ENCODE measurements at places on chromosomes 12 and 14.

- DNase-seq = no peak
These were observed 141.3 kb upstream of the HIF1A start for GRCh38 chr14:61553730-61554641.

GRCh38 chr14:100692859-100693558, 33.7 kb upstream of the DLK1 start:
- DNase-seq = no peak

- no peak for DNase-seq
These were observed 3.7 kb downstream of the CLEC4A start for GRCh38 chr12:8127138-8127537.

DNA sequence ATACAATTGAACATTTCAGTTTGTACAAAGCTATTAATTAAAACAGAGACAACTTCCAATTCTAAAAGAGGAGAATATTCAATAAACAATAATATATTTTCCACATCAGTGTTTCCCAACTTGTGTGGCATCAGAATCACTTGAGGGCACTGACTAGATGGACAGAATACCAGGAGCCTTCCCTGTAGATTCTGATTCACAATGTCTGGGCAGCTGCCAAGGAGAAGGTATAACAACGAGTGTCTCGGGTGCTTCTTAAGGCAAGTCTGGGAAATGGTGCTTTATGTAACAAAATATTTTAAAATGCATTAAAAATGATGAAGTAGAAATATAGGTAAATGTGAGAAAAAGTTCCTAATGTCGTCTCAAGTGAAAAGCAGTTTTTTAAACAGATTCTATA, 26.2 kb downstream of the GALC start:
- no peak for DNase-seq

GRCh38 chr14:79334272-79334671, 877.0 kb downstream of the DIO2 start:
- no peak for DNase-seq

DNA sequence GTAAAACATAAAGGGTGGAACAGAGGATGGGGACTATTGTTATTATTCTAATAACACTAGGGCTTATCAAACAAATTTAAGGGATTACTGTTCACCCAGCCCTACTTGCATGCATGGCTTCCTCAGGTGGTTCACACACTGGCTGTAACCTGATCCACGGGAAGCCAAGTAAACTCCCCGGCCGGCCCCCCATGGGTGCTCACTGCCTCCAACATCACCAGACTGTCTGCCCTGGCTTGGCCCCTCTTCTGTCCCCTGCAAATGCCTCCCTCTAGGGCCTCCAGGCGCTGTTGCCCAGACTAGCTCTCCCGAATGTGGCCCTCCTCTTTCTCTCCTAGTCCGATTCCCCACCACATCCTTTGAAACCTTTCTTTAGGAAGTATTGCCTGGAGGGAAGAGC, 18.6 kb downstream of the FAIM2 start:
- no peak for DNase-seq

DNA sequence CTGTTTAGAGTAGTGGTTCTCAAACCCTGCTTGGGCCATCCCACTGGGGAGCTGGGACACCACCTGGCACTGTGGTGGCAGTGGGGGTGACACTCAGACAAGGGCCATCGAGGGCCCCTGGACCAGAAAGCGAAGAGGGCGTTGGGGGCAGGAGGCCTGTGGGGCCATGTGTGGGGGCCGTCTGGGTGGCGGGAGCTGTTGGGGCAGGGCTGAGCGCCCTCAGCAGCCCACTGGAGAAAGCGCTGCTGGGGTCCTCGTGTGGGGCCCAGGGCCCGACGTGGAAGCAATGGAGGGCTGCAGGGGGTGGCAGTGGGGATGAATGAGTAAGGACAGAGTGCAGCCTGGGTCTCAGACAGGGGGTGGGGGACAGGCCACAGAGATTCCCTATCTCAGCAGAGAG, 5.9 kb upstream of the ADSS1 start:
- DNase-seq = no peak

DNA sequence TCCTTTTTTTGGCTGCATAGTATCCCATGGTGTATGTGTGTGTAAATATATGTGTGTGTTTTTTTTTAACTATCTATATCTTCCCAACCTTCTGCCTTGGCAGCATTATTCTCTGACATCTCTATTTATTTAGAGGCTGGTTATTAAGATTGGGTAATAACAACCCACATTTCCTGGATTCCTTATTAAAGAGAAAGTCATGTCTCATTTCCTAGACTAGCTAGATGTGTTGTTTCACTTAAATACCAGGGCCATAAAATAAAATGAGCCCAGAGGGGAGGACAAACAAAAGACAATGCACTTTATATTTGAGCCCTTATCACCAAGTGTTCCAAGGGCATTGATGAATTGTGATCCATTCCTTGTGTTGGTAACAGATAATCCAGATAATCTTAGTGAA, 169.1 kb downstream of the SLC5A8 start:
- no peak for DNase-seq

DNA sequence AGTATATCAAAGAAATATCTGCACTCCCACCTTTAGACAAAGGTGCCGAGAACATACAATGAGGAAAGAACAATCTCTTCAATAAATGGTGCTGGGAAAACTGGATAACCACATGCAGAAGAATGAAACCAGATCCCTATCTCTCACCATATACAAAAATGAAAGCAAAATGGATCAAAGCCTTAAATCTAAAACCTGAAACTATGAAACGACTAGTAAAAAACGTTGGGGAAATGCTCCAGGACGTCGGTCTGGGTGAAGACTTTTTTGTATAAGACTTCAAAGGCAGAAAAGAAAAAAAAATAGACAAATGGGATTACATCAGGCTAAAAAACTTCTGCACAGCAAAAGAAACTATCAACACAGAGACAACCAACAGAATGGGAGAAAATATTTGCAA, 83.8 kb downstream of the PPM1A start:
- DNase-seq = no peak

GRCh38 chr12:39846971-39847650, 227.5 kb upstream of the ABCD2 start:
- DNase-seq = no peak

- DNase-seq = no peak
These were observed 119.0 kb upstream of the SLC38A4 start for GRCh38 chr12:46944771-46945170.

DNA sequence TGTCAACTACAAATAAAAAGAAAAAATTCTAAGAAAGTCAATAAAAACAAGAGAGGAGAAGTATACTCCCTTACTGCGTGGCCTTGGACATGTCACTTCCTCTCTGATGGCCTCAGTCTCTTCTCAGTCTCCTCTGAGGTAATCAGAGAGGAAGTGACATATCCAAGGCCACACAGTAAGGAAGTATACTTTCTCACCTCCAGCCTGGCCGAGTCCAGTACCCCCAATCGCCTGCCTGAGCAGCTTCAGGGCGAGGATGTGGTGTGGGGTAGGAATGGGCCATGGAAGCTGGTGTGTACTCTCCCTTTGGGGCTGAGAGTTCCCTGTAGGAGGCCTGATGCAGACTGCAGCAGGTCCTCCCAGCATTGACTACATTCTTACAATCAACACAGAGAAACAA, 15.8 kb downstream of the VDR start:
- DNase-seq = no peak

- no peak for DNase-seq
These were observed 22.8 kb upstream of the IGF1 start for GRCh38 chr12:102503056-102503681.

DNA sequence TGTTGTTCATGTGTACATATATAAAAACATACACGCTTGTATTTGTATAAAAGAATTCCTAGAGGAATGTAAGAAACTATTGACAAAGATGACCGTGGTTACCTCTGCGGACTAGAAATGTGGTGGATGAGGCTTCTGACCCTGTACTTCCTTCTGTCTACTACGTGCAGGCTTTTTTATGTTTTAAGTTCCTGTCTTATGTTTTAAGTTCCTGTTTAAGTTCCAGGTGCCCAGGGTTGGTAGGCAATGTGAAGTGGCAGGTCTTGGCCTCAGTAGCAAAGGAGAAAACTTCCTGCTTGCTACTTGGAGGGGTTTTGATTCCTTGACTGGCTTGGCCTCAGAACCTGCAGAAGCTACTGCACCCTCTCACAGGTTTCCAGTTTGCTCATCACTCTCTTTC, 11.6 kb downstream of the POMT2 start:
- DNase-seq = no peak

DNA sequence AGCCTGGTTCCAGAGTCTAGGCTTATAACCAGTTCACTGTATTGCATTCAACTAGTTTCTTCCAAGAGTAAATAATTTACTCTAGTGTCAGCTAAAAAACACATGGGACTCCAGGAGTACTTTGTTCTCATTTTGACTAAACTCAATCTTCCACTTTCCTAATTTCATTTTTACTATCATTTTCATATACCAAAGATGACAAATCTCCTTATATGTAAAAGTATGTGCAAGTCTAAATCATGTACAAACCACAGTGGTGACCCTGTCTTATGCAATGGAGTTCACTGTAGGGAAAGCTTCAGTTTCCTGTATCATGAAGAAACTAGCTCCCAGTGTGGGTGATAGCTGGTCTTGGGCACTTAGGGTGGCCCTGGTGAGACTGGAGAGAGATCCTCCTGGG, 151.6 kb downstream of the HELB start:
- DNase-seq = no peak

DNA sequence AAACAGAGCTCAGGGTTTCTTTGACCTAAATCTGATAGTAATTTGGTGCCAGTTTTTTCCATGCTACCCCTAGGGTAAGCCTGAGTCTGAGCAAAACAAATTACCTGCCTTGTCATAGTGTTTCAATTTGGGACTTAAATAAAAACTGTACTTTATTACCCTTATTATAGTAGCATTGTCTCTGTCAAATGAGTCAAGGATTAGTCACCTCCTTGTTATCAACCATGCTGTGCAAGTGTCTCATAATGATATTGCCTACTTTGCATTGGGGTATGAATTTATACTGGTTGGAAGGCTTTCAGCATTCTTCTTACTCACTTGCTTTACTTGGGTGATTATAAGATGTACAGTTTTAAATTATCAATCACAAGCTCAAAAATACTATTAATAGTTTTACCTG, 380.0 kb downstream of the LRFN5 start:
- no peak for DNase-seq

GRCh38 chr14:52020161-52020714, 30.9 kb downstream of the RTRAF start:
- no peak for DNase-seq

GRCh38 chr12:110266381-110266960, 14.6 kb upstream of the ATP2A2 start:
- DNase-seq = no peak

GRCh38 chr14:60313093-60313492, 64.1 kb downstream of the PPM1A start:
- DNase-seq = no peak

DNA sequence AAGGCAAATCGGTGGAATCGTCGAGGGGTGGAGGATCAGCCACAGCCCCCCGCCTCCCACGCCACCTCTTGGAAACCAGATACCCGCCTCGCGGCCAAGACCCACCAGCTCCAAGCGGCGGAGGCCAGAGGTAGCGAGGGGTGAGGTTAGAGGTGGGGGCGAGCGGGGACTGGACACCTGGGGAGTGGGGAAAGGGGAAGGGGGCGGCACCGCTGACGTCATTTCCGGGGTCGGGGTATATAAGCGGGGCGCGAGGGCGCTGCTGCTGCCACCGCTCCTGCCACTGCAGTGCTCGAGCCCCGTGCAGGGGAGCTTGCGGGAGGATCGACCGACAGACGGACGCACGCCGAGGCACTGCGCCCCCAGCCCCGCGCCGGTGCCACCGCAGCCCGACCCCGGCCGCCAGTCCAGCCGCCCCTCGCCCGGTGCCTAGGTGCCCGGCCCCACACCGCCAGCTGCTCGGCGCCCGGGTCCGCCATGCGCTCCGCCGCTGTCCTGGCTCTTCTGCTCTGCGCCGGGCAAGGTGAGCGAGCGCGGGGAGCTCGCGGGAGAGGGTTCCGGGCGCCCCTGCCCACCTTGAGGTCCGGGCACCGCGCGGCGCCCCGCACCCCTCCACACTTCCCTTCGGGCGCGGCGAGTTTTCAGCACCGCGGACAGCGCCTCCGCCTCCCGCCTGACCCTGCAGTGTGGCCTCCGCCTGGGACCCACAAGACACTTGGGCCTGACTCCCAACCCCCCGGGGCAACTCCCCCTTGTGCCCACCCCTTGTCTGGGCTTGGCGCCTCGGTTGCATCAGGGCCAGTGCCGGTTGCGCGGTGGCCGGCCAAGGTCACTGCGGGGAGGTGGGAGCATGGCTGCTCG, at the start of gene CHGA:
Gene CHGA, plus strand, starts transcription at position 268 of the 861 bp plus-strand sequence. Its CDS starts 210 bp downstream, at position 478.
- DNase-seq = peak; percentile 32

GRCh38 chr14:94582851-94583250, 1.6 kb downstream of the SERPINA5 start:
- DNase-seq = no peak

Measured in stimulated activated CD4-positive, alpha-beta T cell treated with anti-CD3 and anti-CD28 coated beads, Interleukin-15, amount 100 ng/mL, for 1 hour (primary cell).